Keratinocyte (primary cell): ENCODE measurements at places on chromosomes 16 and 17.
A peak's percentile ranks its signal among the peaks of the same experiment; 100 is the strongest.

DNA sequence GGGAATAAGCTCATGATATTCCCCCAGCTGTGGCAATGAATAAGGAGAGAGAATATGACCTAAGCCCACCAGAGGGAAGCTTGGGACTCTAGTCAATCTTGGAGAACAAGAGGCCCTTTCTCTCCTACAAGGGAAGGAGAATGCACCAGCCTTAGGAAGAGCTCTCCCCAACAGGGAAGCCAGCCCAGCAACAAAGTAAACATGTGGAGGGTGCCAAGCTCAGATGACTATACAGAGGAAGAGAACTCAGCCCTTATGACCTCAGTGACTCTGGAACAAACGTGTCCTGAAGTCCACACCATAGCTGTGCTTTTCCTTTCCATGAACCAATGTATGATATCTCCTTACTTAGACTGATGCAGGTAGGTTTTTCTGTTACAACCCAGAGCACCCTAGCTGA is 219.7 kb downstream of the GSG1L start:
- no peak overlapping the region for H3K4me3 ChIP-seq
- H3K27me3 ChIP-seq: peaks cover 2% of the 10 kb centered on the region
- no peak for DNase-seq
- no peak overlapping the region for H3K27ac ChIP-seq
- no peaks in the 10 kb centered on the region for H3K36me3 ChIP-seq

GRCh38 chr17:67862614-67863217 is 37.4 kb downstream of the BPTF start:
- no peak overlapping the region for H3K4me3 ChIP-seq
- no peaks in the 10 kb centered on the region for H3K27me3 ChIP-seq
- no peak for DNase-seq
- peaks cover 2% of the 10 kb centered on the region for H3K36me3 ChIP-seq
- no peaks in the 10 kb centered on the region for H3K4me1 ChIP-seq

DNA sequence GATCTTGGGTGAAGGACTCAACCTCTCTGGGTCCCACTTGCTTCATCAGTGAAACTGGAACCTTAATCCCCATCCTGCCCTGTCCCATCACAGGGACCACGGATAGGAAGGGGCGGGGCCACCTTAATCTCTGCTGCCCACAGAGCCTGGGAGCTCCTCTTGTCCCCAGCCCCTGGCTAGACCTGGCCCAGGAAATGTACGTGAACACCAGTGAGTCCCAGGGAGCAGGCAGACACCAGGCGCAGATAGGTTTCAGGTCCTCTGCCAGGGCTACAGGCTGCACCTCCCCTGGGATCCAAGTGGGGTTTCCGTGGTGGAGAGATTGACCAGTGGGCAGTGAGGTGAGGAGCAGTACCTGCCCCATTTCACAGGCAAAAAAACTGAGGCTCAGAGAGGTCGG is 21.0 kb downstream of the RAB11FIP4 start:
- no peak for DNase-seq
- no peaks in the 10 kb centered on the region for H3K4me1 ChIP-seq
- H3K27ac ChIP-seq: no peak overlapping the region
- no peak overlapping the region for H3K4me3 ChIP-seq
- H3K36me3 ChIP-seq: no peaks in the 10 kb centered on the region

- no peak overlapping the region for H3K4me3 ChIP-seq
- peaks cover 81% of the 10 kb centered on the region for H3K27me3 ChIP-seq
- no peak for DNase-seq
- H3K27ac ChIP-seq: no peak overlapping the region
These were observed 20.3 kb upstream of the HOXB9 start for GRCh38 chr17:48646183-48647102.

- no peak overlapping the region for H3K27ac ChIP-seq
- H3K36me3 ChIP-seq: no peaks in the 10 kb centered on the region
- no peak for DNase-seq
- peaks cover under 1% of the 10 kb centered on the region for H3K4me1 ChIP-seq
These were observed 446.3 kb upstream of the MAF start for GRCh38 chr16:80046848-80047247.

- no peaks in the 10 kb centered on the region for H3K27me3 ChIP-seq
- H3K4me1 ChIP-seq: no peaks in the 10 kb centered on the region
- H3K27ac ChIP-seq: no peak overlapping the region
- no peaks in the 10 kb centered on the region for H3K36me3 ChIP-seq
- DNase-seq: no peak
- H3K4me3 ChIP-seq: no peak overlapping the region
These were observed 11.3 kb downstream of the WWP2 start for GRCh38 chr16:69773260-69773947.

- H3K27ac ChIP-seq: no peak overlapping the region
- no peak overlapping the region for H3K4me3 ChIP-seq
- H3K36me3 ChIP-seq: no peaks in the 10 kb centered on the region
- no peaks in the 10 kb centered on the region for H3K27me3 ChIP-seq
These were observed 320.8 kb downstream of the SLC39A11 start for GRCh38 chr17:72771734-72772133.

GRCh38 chr17:77256710-77257109 is 115.9 kb downstream of the SEC14L1 start:
- no peak for DNase-seq
- no peak overlapping the region for H3K27ac ChIP-seq
- no peak overlapping the region for H3K4me3 ChIP-seq
- no peaks in the 10 kb centered on the region for H3K27me3 ChIP-seq
- peaks cover 34% of the 10 kb centered on the region for H3K4me1 ChIP-seq
- no peaks in the 10 kb centered on the region for H3K36me3 ChIP-seq

GRCh38 chr16:29683543-29684090 is 4.6 kb downstream of the QPRT start:
- H3K4me1 ChIP-seq: no peaks in the 10 kb centered on the region
- no peak for DNase-seq

GRCh38 chr17:12509801-12510200 is 155.9 kb upstream of the MYOCD start:
- no peaks in the 10 kb centered on the region for H3K27me3 ChIP-seq
- H3K27ac ChIP-seq: no peak overlapping the region

- DNase-seq: no peak
- H3K4me1 ChIP-seq: no peaks in the 10 kb centered on the region
- H3K27me3 ChIP-seq: peaks cover 4% of the 10 kb centered on the region
These were observed 138.7 kb downstream of the GAS7 start for GRCh38 chr17:10059684-10060211.

DNA sequence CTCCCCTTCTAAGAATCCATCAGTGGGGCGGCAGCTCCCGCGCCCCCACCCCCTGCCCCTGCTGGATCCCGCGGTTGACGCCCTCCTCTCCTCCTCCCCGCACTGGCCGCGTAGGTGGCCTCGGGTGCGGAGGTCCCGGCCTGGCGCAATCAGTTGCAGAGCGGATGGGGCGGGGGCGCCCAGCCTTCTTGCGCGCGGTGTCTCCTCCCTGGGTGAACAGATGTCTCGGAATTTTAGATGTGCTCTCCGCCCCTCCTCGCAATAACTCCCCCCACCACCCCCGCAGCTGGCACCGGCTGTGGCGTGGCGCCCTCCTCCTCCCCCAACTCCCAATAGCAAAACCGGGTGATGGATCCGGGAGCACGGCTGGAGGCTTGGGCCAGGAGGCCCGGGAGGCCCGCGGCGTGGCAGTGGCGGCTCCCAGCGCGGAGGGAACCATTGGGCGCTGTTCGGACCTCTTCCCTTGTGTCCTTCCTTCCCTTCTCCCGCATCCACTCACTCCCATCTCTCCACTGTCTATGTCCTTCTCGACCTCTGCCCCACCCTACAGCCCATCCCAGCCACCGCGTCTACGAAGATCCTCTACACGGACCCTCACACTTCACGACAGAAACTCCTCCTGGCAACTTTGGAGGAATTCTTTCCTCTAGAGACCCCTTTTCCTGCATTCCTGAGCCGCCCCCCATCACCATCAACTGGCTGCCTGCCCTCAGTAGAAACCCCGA is 11.0 kb downstream of the NEUROD2 start:
- H3K27me3 ChIP-seq: peaks cover 87% of the 10 kb centered on the region
- H3K27ac ChIP-seq: no peak overlapping the region
- no peak overlapping the region for H3K4me3 ChIP-seq
- H3K4me1 ChIP-seq: peaks cover 3% of the 10 kb centered on the region
- no peaks in the 10 kb centered on the region for H3K36me3 ChIP-seq
- DNase-seq: no peak

DNA sequence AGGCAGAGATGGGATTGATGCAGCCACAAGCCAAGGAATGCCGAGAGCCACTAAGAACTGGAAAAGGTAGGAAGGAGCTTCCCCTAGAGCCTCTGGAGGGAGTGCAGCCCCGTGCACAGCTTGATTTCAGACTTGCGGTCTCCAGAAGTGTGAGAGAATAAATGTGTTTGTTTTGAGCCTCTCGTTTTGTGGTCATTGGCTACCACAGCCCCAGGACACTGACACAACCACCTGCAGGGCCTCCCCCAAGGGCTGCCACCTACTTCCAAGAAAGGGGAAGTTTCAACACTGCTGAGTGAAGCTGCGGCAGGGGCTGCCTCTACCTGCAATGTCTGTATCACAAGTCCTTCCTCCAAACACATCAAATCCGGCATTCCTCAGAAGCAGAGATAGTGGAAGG is 346.9 kb downstream of the C16orf95 start:
- no peak for DNase-seq
- no peak overlapping the region for H3K27ac ChIP-seq
- H3K4me3 ChIP-seq: no peak overlapping the region
- H3K27me3 ChIP-seq: no peaks in the 10 kb centered on the region
- no peaks in the 10 kb centered on the region for H3K4me1 ChIP-seq

DNA sequence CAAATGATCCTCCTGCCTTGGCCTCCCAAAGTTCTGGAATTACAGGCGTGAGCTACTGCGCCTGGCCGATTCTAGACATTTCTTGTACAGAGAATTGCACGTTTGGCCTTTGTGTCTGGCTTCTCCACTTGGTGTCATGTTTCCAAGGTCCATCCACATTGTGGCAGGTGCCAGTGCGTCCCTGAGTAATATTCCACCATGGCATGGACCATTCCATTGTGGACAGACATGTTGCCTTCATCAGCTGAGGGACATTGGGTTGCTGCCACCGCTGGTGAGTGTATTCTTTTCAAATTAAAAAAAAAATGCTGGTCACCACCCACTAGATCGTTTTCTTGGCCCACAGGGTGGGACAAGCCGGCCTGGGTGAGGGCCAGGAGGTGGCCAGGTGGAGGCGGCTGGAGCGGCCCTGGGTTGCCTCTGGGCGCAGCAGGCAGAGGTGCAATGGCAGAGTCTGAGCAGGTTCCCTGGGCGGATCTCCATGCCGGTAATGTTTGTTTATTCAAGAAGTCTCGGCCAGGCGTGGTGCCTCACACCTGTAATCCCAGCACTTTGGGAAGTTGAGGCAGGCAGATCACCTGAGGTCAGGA is 274.1 kb downstream of the SEC14L1 start:
- H3K4me3 ChIP-seq: no peak overlapping the region
- peaks cover 26% of the 10 kb centered on the region for H3K36me3 ChIP-seq
- peaks cover 29% of the 10 kb centered on the region for H3K4me1 ChIP-seq
- H3K27me3 ChIP-seq: no peaks in the 10 kb centered on the region
- no peak overlapping the region for H3K27ac ChIP-seq
- DNase-seq: no peak

DNA sequence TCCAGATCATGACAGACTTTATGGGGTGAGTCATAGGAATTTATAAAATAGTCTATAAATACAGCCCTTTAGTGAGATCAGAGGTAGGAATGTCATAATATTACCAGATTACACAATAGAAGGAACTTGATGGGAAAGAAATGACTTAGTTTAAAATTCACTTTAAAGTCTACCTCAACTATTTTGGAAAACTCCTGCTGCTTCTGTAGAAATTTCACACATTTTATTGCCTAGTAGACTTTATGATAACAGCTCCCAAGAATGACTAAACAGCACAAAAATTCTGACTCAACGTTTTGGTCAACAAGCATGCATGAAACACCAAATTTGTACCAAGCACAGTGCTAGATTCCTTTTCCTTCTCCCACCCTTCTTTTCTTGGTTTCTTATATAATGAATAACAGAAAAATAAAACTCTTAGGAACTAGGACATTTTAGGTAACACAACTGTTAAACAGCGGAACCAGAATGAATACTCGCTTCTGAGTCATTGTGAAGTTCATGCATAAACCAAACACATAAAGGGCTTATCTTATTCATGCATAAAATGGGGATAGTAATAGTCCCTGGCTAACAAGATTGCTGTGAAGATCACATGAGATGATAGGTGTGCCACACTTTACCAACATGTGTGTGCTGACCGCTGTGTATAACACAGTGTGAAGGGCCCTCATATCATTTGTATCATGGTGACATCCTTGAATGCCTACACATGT is 243.9 kb downstream of the CDH8 start:
- DNase-seq: peak; percentile 38
- H3K27ac ChIP-seq: peak overlapping the region; percentile 36
- peaks cover 16% of the 10 kb centered on the region for H3K4me1 ChIP-seq

- no peaks in the 10 kb centered on the region for H3K27me3 ChIP-seq
- no peaks in the 10 kb centered on the region for H3K36me3 ChIP-seq
- H3K4me3 ChIP-seq: no peak overlapping the region
- DNase-seq: no peak
These were observed 80.7 kb downstream of the HS3ST3B1 start for GRCh38 chr17:14381606-14382005.

DNA sequence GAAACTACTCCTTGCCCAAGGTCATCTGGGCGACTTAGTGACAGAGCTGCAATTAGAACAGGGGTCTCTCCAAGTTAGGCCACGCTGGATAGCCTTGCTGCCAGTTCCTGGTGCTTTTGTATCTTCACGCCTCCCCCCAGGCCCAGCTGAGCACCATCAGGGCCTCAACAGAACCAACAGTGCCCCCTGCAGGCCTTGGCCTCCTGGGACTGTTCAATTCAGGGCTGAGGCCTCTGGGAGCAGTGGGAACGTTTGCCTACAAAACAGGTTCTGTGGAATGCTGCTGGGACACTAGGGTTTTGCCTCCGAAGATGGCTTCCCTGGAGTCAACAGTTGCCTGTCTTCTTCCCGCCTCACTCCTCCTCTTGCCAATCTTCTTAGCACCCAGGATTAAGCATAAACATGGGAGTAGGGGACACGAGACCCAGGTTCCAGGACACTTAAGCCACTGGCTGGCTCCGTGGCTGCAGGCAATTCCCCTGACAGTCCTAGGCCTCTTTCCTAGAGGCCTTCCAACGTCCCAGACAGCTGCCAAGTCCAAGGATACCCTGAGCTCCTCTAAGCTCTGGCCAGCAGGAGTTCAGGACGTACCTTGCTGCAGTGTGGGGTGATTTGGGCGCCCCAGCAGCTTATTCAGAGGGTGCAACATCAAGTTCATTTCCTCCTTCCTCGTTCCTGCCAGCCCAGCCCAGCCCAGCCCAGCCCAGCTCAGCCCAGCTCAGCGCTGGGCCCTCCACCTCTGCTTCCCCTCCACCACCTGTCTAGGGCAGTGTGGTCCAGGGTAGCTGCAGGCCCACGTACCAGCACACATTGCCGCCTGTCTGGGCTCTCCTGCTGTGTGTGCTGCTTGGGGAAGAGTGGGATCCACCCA is 246.6 kb upstream of the RPL38 start:
- peaks cover 20% of the 10 kb centered on the region for H3K27me3 ChIP-seq
- no peaks in the 10 kb centered on the region for H3K4me1 ChIP-seq
- no peak for DNase-seq
- H3K27ac ChIP-seq: no peak overlapping the region
- H3K36me3 ChIP-seq: no peaks in the 10 kb centered on the region
- H3K4me3 ChIP-seq: no peak overlapping the region
